NK-92 treated with Interleukin-12 subunit alpha and Interleukin-12 subunit beta, amount 100 ng/mL, for 24 hours (cell line): ENCODE measurements at places on chromosomes 16 and 17.

DNA sequence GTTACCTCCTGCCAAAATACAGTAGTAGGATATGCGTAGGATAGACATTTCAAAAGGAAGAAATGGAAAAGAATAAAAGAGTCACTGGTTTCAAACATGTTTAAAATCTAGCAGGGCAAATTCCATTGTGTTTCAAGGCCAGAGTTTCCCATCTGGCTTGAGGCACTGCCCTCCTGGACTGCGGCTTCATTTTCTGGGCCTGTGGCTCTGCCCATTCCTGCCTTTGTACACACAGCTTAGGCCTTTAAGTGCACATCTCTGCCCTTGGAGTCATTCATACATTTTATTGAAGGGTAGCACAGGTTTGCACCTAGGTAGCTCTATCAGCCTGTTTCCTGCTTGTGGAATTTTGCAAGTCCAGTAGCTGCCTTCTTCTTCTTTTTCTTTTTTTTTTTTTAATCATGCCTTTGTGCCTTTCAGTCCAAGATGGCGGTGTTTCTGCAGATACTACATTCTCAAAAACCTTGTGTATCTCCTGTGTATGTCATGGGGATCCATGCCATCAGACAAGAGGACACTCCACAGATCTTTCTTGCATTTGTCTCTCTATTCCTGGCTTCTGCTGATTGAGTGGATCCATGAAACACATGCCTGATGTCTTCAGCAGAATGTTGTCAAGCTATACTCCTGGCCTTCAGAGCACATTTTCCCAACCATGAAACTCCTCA is 282.9 kb downstream of the BCAS3 start:
- DNase-seq: no peak

- DNase-seq: no peak
Observed at GRCh38 chr16:69924777-69925191, 26.4 kb upstream of the CLEC18A start.

DNA sequence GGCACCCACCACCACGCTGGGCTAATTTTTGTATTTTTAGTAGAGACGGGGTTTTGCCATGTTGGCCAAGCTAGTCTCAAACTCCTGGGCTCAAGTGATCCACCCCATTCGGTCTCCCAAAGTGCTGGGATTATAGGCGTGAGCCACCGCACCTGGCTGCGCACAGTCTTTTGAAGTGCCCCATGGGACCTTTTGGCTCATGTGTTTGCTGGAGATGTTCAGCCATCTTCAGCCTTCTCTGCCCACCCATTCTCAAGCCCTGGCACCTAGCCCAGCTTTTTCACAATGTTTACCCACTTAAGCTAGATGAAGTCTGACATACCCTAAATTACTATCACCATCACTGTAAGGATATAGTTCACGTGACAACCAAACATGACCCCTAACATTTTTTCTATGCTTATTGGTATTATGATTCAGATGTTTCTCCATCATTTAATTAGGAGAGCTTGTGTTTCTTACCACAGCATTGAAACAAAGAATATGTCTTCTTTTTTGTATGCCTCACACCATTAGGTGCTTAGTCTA is 32.3 kb downstream of the PECAM1 start:
- no peak for DNase-seq

- no peak for DNase-seq
Observed at GRCh38 chr16:73170612-73171038, 122.7 kb upstream of the ZFHX3 start.

DNA sequence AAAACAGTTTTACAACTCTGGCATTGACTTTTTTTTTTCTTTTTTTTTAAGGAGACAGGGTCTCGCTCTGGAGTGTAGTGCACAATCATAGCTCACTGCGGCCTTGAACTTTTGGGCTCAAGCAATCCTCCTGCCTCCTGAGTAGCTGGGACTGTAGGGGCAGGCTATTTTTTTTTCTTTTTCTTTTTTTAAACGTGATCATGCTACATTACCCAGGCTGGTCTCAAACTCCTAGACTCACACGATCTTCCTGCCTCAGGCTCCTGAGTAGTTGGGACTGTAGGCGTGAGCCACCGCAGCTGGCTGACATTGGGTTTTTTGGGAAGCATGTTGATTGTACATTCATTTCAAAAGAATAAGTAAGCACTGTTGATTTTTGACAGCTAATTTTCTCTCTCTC is 32.1 kb downstream of the TNRC6A start:
- no peak for DNase-seq

- no peak for DNase-seq
Observed at GRCh38 chr17:48556229-48556575, 11.3 kb upstream of the HOXB2 start.

GRCh38 chr16:85894266-85894665 is 4.7 kb upstream of the IRF8 start:
- DNase-seq: no peak

- DNase-seq: no peak
Observed at GRCh38 chr16:11299865-11300559, 18.9 kb upstream of the PRM1 start.

GRCh38 chr16:8295513-8296237 is 294.6 kb downstream of the TMEM114 start:
- DNase-seq: no peak

DNA sequence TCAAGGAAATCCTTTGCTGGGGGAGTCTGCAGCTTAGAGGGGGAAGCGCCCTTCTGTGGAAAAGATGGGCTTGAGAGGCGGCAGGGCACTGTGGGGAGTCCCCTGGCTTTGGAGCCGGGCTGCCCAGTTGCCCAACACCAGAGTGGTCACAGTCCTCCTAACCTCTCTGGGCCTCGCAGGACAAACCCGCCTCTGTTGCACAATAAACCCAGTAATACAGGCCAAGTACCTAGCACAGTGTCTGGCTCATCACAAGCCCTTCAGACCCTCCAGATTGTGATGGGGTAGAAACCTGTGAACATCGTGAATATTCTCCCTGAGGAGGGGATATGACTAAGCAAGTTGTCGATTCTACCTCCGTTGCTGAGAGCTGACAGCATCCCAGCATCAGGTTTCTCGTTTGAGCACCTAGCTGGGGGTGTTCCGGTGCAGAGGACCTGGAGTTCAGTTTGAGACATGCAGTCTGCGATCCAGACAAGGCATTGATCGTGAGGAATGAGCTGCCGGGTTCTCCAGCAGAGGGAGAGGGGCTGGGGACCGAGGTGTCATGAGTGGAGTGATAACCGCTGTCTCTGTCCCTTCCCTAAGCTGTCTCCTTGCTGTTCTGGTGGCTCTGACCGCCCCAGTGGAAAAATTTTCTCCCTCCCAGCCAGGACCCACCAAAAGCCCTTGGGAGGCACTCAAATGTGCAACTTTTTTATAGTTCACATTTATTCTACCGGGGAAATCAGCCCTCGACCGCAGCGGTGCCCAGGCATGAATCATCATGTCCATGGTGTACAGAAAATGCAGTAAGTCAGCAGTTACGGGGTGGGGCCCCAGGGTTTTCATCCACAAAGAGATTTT is 161.9 kb downstream of the WSCD1 start:
- no peak for DNase-seq

GRCh38 chr17:51598824-51599223 is 338.5 kb downstream of the UTP18 start:
- no peak for DNase-seq

DNA sequence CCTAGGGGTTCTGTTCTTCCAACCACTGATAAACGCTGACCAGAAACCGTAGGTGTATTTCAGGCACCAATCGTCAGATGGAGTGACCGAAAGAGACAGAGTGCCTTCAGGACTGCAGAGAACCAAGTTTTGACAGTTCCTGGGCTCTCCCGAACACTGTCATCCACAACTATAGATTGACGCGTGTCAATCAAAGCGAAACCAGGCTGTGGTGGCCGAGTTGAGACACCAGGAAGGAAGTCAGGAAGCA is 11.9 kb upstream of the AURKB start:
- no peak for DNase-seq

GRCh38 chr16:87472142-87472778 is 20.6 kb downstream of the ZCCHC14 start:
- DNase-seq: no peak

- no peak for DNase-seq
Observed at GRCh38 chr16:56197192-56197992, 6.1 kb downstream of the GNAO1 start.

DNA sequence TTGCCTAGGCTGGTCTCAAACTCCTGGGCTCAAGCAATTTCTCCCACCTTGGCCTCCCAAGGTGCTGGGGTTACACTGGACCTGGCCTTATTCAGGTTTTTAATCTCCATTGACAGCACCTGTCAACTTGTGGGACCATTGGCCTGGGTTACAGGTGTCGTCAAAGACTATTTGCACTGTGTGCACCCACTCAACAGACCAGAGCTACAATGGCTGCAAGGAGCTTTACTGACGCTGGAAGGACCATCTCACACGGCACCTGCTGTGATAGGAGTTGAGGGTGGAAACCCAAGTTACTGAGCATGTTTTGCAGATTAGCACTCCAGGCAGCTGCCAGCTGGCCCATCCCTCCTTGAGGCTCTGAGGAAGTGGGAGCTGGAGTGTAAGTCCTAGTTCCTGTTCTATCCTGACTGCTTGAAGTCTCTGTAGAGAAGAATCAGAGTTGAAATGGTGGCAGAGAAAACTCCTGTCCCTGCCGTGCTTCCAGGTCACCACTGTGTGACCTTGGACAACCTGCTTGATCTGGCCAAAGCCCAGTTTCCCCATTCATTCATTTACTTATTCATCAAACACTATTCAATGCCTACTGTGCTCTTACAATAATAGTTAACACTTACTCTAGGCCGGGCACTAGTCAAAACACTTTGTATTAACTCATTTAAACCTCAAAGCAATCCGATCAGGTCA is 42.4 kb upstream of the LONP2 start:
- no peak for DNase-seq

DNA sequence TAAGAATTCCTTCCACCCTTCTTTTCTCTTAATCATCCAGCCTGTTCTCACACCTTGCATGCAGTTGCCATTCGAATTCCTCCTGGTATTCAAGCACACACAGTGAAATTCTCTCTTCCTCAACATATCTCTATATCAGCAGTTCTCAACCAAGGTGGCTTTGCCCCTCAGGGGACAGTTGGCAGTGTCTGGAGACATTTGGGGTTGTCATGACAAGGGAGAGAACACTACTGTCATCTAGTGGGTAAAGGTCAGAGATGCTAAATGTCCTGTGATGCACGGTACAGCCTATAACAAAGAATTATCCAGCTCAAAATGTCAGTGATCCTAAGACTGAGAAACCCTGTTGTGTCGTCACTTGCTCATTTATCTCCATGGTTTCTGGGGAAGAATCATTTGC is 94.8 kb upstream of the CPHXL start:
- no peak for DNase-seq

- DNase-seq: no peak
Observed at GRCh38 chr16:3068487-3068886, 3.0 kb downstream of the IL32 start.

GRCh38 chr17:42928714-42929496 is 28.3 kb downstream of the G6PC1 start:
- DNase-seq: no peak

DNA sequence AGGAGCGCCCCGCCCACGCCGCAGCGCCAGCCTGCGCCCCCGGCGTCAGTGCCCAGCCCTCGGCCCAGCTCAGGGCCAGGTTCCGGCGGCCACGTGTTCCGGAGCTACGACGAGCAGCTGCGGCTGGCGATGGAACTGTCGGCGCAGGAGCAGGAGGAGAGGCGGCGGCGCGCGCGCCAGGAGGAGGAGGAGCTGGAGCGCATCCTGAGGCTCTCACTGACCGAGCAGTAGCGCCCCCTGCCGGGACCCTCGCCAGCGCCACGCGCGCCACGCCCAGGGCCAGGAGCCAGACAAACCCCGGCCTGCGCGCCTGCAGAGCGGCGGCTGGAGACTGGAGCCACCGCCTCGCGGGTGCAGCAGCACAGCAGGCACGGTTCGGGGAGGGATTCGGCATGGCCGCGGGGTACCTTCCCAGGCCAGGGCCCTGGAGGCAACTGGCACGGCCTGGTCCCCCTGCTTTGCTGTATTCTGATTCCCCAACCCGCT is 9.3 kb downstream of the CORO6 start:
- DNase-seq: no peak
